ENCODE measurements at places on chromosomes 11 and 22.
A peak's percentile ranks its signal among the peaks of the same experiment; 100 is the strongest.

DNA sequence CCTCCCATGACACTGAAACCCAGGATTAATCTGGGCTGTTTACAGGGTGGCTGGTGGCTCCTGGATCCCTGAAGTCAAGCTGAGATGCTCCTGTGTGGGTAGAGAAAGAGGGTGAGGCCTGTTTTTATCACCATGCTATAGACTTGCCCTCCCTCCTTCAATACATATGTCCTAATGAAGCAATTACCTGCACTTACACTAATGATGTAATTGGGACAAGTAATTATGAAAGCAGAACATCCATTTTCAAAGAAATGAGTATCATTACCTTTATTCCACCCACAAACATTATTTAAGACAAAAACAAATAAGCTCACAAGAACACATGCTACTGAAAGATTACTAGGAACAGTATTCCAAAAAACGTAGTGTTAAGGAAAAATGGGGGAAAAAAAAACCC lies 64.3 kb upstream of the CHRM4 start:
- DNase-seq = no peak

- DNase-seq = no peak
These were observed 79.4 kb upstream of the NNMT start for GRCh38 chr11:114216796-114217180.

- no peak for DNase-seq
These were observed 198.3 kb downstream of the CASP12 start for GRCh38 chr11:104699981-104700380.

DNA sequence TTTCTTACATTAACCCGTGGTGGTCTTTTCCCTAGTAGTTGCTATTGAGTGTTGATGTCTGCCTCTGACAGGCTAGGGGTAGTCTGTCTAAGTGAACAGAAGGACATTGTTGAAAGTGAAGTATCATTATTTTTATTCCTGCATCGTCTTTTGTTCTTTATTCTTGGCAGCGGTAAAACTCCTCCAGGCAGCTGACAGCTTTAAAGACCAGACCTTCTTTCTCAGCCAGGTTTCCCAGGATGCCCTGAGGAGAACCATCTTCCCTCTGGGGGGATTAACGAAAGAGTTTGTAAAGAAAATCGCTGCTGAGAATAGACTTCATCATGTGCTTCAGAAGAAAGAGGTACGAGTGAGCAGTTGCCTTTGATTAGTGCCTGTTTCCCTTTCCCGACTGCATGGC lies 14.6 kb downstream of the TRMU start:
- no peak for DNase-seq

DNA sequence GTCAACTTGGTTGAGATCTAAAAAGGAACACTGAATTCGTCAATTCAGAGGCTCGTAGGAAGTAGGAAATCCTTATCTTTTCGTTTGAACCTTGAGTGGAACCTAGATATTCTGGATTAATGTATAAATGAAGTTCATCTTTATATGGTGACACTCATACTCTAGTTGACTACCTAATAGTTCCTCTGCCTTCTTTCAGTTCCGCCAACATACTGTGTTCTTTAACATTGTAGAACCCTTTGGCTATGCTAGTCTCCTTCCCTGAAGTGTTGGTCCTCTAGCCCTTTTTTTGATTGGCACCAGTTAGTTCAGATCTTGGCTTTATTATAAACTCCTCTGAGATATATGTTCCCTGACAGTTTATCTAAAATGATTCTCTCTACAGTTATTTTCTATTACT lies 1.5 kb downstream of the ATM start:
- no peak for DNase-seq

DNA sequence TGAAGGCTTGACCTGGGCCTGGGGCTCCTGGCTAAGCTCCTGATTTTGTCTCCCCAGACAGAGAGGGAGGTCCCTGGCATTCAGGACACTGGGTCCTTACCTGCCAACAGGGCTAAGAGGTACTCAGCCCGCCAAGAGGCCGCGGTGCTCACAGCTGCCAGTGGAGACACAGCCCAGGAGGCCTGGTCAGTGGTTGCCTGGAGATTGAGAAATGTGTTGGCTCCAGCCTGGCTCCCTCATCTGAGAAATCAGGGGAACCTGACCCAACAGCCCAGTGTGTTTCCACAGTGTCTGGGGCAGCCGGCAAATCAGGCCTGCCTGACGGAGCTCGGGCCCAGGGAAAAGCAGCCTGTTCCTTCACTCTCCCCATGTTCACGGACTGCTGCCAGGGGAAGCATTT lies 79.4 kb upstream of the NAV2 start:
- no peak for DNase-seq

GRCh38 chr11:46640036-46640788 lies 22.9 kb downstream of the ATG13 start:
- no peak for DNase-seq

GRCh38 chr22:23137905-23138561 lies 3.8 kb downstream of the RSPH14 start:
- peak; percentile 21 for DNase-seq

DNA sequence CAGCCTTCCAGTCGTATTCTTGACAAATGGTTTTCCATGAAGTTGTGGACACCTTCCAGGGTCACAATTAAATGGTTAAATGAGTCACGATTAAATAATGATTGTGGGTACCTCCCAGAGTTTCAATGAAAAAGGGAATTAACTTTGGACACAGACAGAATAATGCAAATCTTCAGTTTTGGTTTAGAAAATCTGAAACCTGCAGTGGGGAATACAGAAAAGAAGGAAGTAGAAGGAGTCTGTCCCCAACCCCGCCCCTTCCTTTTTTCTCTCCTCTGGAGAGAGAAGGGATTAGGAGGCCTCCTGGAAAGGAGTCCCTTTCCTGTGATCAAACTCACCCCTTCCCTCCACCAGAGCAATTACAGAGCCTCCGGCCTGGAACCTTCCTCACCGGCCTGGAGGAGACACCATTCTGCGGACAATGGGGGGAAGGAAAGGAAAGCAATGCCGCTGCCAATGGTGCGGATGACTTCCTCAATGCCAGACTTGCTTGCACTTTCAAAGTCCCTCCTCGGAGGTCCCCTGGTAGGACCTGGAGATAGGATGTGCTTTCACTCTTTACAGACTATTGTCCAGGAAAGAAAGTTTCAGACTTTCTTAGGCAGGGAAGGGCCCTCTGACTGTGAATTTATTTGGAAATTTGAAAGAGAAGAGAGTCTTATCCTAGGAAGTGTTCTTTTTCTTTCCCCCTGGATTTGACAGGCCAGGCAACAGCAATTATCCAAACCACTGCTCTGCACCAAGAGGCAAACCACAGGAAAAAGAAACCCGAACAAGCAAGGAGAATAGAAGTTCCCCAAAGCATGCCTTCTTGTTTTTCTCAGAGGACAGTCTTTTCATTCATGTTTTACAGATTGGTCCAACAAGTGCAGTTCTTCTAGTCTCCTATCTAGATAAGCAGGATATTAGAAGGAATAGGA lies 86.8 kb downstream of the PTPRJ start:
- DNase-seq = no peak

DNA sequence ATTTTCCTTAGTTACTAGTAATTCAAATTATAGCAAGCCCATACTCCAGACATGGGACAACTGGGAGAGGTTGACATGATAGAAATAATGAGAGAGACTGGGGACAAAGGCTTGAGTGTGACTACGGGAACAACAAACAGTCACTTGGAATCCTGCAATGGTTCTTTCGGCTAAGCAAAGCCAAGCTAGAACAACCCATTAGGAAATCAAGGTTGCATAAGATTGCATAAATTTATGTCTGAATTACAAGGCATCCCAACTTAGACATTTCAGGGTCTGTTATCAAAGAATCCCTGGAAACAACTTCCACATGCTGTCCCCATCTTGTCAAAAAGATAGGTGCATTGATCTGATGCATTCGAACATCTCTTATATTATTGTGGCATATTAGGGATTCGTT lies 10.2 kb upstream of the NRGN start:
- DNase-seq = no peak

GRCh38 chr11:18064450-18065054 lies 18.5 kb upstream of the TPH1 start:
- DNase-seq = no peak

DNA sequence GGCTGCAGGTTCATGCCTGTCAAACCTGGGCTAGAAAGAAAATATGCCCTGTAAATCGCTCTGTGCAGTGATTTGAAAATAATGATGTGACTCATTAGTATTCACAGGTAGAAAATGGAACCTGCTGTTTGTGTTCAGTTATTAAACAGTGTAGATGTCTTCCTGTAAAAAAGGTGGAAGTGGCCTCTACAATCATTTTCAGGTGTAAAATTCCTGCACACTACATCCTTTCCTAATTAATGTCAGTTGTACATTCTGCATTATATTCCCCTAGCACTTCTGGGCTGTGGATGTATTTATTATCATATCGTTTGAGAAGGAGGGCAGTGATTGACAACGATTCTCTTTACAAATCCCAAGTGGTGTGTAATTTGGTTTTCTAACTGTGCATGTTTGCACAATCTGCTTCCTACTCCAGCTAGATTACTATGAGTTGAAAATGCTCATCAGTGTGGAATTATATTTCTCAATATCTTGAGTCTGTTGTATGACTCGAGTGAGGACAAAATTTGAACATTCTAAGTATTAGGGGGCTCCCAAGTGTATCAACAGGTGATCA lies 454.0 kb upstream of the DDI1 start:
- no peak for DNase-seq

GRCh38 chr11:93648158-93648557 lies 13.3 kb upstream of the CEP295 start:
- no peak for DNase-seq

DNA sequence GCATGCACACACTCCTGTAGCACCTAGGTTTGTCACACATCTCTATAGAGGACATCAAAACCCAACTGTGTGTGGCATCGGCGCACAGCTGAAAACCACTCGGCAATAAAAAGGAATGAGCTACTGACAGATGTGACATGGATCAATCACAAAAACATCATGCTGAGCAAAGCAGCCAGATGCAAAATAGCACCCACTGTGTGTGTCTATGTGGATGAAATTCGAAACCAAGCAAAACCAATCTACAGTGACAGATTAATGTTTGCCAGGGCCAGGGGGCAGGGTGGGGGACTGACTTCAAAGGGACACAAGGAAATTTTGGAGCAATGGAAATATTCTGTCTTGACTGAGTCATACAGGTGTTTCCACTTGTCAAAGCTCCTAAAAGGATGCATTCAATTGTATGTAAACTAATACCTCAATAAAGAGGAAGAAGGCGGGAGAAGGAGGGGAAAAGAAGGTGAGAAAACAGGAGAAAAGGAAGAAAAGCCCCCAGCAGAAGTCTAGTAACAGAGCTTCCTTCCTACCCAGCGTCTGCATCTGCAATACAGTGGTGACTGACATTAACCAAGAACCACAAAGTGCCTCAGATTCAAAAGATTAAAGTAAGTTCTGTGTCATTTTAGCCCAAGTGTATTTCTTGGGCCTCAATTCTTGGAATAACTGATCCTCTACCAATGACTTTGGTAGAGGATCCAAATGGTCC lies 49.8 kb downstream of the PACSIN2 start:
- DNase-seq = no peak

- DNase-seq = no peak
These were observed 11.2 kb downstream of the KREMEN1 start for GRCh38 chr22:29083933-29084591.

GRCh38 chr22:21730535-21731308 lies 4.9 kb downstream of the YPEL1 start:
- no peak for DNase-seq

- DNase-seq = no peak
These were observed 16.8 kb downstream of the SELENOO start for GRCh38 chr22:50217543-50218152.

GRCh38 chr11:8180469-8180868 lies 11.6 kb upstream of the RIC3 start:
- DNase-seq = no peak

DNA sequence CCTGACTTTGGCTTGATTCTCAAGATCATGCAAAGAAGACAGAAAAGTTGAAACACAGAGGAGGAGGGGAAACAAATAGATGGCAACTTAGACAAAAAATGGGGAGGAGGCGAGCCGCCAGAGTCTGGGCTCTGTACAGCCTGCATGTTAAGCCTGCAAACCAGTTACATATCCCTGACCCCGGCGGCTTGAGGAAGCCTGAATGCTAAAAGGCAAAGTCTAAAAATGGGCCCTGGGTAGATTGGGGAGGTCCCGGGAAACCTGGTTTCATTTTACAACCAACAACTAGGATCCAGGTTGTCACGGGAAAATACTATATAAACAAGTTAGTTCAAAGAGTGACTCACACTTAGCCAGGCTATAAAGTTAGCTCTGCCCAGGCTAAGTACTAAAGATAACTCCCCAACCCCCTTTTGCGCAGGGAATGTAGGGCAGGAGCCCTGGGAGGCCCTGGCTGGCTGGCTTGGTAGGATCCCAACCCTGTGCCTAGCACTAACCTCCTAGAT lies 18.8 kb upstream of the ZBTB16 start:
- no peak for DNase-seq

DNA sequence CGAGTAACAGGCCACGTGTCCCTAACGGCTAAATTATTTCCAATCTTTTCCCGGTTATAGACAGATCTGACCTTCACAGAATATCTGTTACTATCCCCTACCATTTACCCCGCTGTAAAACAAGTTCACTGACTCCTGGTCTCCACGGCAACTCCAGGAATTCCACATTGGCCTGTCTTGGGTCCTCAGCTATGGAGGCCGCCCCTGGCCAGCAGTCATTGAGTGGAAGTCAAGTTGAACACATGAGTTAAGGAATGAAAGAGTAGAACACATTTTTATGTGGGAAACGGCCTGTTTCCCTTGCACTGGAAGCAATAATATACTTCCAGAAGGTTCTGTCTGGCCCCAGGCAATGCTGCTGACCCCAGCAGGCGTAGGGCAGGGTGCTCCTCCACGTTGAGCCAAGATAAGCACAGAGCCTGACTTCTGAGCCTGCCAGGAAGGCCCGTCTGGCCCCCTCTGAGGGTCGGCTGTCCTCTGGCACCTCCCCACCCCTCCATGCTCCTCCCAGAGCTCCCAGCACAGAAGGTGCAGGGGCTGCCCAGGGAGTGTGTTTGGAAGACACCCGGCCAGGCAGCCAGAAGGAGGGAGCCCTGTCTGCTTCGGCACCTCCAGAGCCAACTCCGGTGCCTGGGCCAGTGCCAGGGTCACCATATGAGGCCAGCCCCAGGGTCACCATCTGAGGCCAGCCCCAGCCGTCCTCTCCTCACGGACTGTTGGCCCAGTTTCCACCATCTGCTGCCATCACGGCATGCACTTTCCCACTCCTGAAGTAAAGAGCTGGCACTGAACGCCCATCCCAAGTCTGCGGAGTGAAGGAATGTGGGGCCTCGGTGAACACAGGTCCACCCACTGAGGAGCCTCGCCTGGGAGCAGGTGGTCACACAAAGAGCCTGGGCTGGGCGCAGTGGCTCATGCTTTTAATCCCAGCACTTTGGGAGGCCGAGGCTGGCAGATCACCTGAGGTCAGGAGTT lies 813.2 kb downstream of the BRD1 start:
- DNase-seq = no peak

DNA sequence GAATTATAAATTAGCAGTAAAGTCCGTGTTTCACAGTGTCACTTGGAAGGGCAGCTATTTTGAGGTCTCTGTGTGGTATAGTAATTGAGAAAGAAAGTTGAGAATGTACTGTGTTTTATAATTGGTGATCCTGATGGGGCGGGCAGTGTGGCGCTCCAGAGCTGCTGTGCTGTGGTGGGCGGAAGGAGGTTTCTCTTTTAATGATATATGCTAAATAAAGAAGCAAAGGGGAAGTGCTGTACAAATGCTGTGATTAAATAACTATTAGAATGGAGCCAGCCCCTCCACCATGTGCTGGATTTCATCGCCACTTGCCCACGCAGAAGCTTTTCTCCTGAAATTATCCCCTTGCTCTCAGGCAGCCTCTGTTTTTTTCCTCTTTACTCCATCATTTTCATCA lies 24.6 kb downstream of the ATXN10 start:
- DNase-seq = no peak
